ENCODE measurements at places on chromosomes 1 and 21.

DNA sequence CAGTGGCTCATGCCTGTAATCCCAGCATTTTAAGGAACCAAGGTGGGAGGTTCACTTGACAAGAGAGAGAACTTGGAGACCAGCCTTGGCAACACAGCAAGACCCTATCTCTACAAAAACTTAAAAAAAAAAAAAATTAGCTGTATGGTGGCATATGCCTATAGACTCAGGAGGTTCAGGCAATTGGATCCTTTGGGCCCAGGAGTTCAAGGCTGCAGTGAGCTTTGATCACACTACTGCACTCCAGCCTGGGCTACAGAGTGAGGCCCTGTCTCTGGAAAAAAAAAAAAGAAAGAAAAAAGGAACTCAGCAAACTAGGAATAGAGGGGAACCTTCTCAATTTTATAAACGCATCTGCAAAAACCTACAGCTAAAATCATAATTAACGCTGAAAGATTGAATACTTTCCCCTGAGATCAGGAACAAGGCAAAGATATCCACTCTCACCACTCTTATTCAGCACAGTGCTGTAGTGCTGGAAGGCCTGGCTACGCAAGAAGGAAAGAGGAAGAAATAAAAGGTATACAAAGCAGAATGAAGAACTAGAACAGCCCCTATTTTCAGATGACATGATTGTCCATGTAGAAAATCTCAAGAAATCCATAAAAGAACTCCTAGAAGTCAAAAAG lies 21.6 kb downstream of the HSF2BP start:
- no peak for DNase-seq

- DNase-seq: peak; percentile 74
Observed at GRCh38 chr1:43832255-43832654, 101.3 kb upstream of the ARTN start.

- peak; percentile 61 for DNase-seq
Observed at GRCh38 chr1:167412072-167412471, 106.3 kb downstream of the CD247 start.

- peak; percentile 11 for DNase-seq
Observed at GRCh38 chr1:16168622-16169360, 12.9 kb upstream of the EPHA2 start.

GRCh38 chr1:2196901-2197638 lies 2.5 kb upstream of the FAAP20 start:
- DNase-seq: no peak

DNA sequence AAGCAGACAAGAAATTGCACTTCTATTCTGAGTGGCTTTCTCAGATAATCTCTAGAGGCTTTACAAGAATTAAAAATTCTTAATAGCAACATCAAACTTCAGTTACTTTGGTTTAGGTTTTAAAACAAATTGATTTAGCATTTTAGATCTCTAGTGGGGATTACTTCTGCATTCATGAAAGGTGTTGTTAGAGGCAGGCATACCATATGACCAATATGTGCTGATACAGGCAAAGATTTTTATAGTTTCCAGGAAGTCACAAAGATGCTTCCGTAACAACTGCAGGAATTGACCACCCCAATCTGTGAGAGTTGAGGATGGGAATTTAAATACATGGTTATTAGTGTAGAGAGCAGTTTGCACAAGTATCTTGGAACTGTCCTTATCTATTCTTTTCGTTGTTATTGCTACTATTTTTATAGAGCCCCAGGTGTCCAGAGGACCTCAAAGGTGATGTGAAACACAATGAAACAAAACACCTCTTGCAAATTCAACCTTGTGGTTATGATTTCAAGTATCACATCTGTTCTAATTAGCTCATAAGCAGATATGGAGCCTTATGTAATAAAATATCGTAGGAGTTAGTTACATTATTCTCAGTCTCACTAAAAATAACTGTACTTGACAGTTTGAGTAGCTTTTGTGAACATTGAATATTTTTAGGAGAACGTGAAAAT lies 512.7 kb upstream of the ADGRL4 start:
- DNase-seq: no peak

DNA sequence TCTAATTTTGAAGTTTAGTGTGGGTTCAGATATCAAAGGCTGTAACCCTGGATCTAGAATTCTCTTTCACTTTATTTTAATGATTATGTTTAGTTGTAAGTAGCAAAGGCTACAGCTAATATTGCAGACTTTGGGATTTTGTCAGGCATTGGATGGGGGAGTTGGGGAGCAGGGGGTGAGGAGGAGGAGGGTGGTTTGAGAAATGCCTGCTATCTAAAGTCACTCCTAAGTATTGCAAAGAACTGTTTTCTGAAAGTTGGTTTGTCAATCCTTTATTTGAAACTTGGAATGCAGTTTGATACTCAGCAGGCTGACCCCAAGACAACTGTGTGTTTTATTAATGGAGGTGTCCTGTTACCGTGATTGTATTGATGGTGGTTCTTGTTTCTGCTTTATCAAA lies 1.2 kb downstream of the NTPCR start:
- DNase-seq: no peak
